Neural progenitor cell (in vitro differentiated cells): ENCODE measurements at places on chromosomes 4 and X. TPM values are rescaled to one million over a fixed set of nuclear protein-coding genes. Genes with fewer than 3 reads are reported as not detected.
A peak's percentile ranks its signal among the peaks of the same experiment; 100 is the strongest.

DNA sequence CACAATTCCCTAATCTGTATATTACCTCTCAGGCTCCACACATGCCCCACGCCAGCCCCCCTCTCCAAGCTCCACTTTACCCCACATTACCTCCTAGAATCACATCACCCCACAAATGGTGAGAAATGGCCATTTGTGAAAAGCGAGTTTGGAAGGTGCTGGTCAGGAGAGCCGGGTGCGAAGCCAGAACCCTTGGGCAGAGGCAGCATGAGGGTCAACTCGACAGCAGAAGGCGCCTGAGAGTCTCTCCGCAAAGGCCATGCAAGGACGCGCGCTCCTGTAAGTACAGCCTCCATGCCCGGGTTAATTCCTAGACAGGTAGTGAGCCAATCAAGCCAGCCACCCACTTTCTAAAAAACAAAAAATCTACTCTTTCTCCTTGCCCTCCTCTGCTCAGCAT, 42.4 kb downstream of the RHOXF2 start:
- no peaks in the 10 kb centered on the region for H3K36me3 ChIP-seq
- H3K4me1 ChIP-seq: no peaks in the 10 kb centered on the region
- H3K27me3 ChIP-seq: no peaks in the 10 kb centered on the region
- H3K4me3 ChIP-seq: no peak overlapping the region

Gene MMRN1
- 0.37 TPM in 2 replicates for total RNA-seq

DNA sequence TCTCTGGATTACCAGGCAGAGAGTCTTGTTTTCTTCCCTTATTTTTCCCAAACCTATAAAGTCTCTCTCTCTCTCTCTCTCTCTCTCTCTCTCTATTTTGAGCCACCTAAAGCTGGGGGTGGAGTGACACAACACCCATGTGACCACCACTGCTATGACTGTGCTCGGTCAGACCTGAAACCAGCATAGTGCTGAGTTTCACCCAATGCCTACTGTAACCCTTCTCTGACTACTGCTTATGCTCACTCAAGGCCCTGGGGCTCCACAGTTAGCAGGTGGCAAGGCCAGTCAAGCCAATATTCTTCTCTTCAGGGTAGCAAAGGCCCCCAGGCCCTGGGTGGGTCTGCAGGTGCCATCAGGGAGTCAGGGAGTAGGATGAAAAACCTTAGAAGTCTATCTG, 114.7 kb upstream of the ARMCX2 start:
- no peaks in the 10 kb centered on the region for H3K36me3 ChIP-seq
- no peak overlapping the region for H3K27ac ChIP-seq
- no peak for DNase-seq
- H3K4me3 ChIP-seq: no peak overlapping the region
- H3K27me3 ChIP-seq: no peaks in the 10 kb centered on the region

- no peaks in the 10 kb centered on the region for H3K36me3 ChIP-seq
- no peaks in the 10 kb centered on the region for H3K4me1 ChIP-seq
- H3K27ac ChIP-seq: no peak overlapping the region
- peak; percentile 11 for DNase-seq
- no peaks in the 10 kb centered on the region for H3K27me3 ChIP-seq
- no peak overlapping the region for H3K4me3 ChIP-seq
These were observed 10.1 kb upstream of the SASH3 start for GRCh38 chrX:129769467-129770154.

DNA sequence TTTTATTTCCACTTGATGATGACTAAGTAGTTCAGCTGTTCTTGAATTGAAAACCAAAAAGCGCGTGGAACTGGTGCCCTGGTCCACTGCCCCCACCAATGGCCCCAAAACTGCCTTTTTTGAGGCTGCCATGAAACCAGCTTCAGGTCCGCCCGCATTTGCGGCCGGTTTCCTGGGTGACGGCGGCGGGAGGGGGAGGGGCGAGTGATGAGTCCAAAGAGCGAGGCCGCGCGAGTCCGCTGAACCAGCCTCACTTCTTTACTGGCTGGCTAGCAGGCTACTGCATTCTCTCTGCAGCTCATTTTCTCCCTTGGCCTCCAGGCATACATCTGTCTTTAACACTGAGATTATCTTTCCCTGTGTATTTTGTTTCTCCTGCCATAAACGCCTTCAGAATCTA, 72.9 kb upstream of the FABP2 start:
- peak; percentile 4 for DNase-seq
- no peaks in the 10 kb centered on the region for H3K27me3 ChIP-seq
- no peak overlapping the region for H3K4me3 ChIP-seq
- H3K36me3 ChIP-seq: no peaks in the 10 kb centered on the region
- no peak overlapping the region for H3K27ac ChIP-seq

Gene DUSP21
- not detected in 2 replicates for total RNA-seq
